ENCODE measurements at places on chromosomes 16 and 17.

GRCh38 chr16:89612415-89613166 lies 851 bp upstream of the DPEP1 start:
- DNase-seq = no peak

DNA sequence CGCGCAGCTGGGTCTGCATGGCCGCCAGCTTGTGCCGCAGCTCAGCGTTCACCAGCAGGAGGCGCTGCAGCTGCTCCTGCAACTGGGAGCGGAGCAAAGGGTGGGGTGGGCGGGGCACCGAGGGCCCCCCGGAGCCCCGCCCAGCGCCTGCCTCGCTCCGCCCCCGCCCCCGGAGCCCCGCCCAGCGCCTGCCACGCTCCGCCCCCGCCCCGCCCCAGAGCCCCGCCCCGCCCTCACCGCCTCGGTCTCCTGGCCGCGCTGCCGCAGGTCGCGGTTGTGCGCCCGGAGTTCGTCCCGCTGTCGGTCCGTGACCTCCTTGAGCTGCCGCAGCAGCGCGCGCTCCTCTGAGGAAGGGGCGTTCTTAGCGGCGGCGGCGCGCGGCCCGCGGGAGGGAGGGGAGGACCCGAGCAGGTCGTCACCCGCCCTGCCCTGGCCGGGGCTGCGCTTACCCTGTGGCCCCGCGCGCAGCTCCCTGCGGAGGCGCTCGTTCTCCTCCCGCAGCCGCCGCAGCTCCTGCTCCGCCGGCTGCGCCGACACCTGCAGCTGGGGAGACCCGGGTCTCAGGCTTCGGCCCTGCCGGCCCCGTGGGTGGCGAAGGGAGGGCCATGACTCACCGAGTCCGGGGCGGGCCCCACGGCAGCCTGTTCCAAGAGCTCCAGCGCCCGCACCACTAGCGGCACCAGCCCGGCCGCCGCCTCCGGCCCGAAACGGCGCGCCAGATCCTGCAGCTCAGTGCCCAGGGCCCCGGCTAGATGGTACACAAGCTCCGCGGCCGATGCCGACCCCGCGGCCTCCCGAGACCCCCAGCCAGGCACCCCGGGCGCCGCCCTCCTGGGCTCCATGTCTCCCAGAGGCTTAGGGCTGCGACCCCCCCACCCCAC lies 463 bp downstream of the RILP start:
- DNase-seq = peak; percentile 89

DNA sequence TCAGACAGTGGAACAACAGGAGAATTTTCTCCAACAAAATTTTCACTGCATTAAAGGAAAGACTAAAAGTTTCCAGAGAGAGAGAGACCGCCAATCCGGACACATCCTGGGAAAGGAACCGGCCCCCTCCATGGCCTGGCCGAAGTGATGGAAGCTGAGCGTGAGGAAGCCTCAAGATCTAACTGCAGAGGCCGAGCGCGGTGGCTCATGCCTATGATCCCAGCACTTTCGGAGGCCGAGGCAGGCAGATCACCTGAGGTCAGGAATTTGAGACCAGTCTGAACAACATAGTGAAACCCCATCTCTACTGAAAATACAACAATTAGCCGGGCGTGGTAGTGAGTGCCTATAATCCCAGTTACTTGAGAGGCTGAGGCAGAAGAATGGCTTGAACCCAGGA lies 3.9 kb downstream of the CTRB2 start:
- DNase-seq = no peak

- no peak for DNase-seq
These were observed 7.5 kb downstream of the VASN start for GRCh38 chr16:4378999-4379690.

- no peak for DNase-seq
These were observed 15.4 kb downstream of the CLUH start for GRCh38 chr17:2695961-2696760.

GRCh38 chr17:57589151-57590034 lies 155.7 kb downstream of the CCDC182 start:
- no peak for DNase-seq

- DNase-seq = peak; percentile 28
These were observed 9.3 kb upstream of the WBP2 start for GRCh38 chr17:75864448-75864871.

- no peak for DNase-seq
These were observed 14.8 kb downstream of the UTS2R start for GRCh38 chr17:82386255-82386831.

- DNase-seq = no peak
These were observed 16.5 kb downstream of the ZP2 start for GRCh38 chr16:21194771-21195301.
